ENCODE measurements at places on chromosomes 2 and 18.
A peak's percentile ranks its signal among the peaks of the same experiment; 100 is the strongest.

- no peak for DNase-seq
Observed at GRCh38 chr18:24560511-24560981, 100.1 kb downstream of the HRH4 start.

- no peak for DNase-seq
Observed at GRCh38 chr2:188380280-188380679, 88.6 kb downstream of the GULP1 start.

GRCh38 chr2:178304333-178304732, 110.0 kb downstream of the OSBPL6 start:
- DNase-seq, result no peak

DNA sequence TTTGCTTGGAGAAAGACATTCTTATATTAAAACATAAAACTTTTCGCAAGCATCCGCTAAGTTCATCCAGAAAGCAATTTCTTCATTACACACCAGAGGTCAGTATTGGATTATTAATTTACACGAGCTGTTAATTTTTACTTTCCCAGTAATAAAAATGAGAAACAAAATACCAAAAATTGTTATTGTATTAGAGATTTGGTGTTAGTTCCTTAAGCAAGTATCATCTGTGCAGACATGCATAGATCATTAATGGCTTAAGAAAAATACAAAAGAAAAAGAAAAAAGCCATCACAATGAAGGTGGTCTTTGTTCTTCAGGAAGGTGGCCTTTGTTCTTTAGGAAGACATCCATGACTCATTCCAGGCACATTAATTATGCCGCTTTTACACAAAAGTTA, 53.6 kb upstream of the HNMT start:
- no peak for DNase-seq

DNA sequence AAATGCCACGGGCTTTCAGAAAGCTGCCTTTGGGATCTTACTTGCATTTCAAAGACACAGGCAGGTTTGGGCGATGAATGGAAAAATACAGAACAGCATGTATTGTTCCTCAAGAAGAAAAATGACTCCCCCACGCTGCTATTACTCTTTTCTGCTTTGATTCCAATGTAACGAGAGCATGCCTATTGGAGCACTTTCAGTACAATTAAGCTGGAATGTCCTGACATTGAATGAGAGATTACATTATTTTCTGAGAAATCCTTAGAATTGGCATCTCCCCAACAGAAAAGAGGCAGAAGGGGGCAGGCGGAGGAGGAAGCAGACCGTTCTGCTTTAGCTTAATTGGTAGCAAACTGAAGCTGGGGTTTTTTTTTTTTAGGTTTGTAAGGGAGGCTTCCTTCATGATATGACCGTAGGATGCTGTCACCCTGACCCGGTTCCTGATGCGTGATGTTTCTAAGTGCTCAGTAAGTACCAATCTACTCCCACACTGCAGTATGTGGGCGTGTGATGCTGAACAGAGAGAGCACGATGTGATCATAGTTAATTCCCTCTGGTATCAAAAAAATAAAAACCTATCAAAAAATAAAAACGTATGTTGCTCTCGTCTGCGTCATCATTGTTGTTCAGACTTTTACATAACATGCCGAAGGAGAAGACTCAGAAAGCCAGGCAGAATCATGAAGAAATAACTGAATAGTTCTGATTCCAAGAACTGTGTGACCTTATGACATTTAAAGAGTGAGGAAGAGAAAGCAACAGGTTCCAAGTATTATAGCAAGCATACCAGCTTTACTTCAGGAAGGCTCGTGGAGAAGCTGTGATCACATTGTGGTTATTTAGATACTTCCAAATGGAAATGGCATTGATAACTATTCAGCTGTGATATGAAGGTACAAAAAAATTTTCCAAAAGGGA, 40.5 kb downstream of the LONRF2 start:
- no peak for DNase-seq

DNA sequence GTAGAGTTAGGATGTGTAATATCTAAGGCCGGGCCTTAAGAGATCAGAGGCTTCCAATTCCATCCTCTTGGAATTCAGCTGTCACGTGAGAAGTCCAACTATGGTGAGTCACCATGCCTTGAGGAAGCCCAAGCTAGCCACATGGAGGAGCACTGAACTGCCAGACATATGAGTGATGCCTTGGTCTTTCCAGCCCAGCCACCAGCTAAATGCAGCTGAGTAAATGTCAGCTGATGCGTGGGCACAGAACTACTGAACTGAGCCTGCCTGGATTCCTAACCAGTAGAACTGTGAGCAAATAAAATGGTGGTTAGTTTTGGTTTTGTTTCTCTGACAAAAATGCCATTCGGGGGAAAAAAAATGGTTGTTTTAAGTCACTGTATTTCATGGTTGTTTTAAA, 153.7 kb upstream of the SERTAD2 start:
- DNase-seq, result no peak

- no peak for DNase-seq
Observed at GRCh38 chr2:33238111-33238510, 238.3 kb upstream of the RASGRP3 start.

DNA sequence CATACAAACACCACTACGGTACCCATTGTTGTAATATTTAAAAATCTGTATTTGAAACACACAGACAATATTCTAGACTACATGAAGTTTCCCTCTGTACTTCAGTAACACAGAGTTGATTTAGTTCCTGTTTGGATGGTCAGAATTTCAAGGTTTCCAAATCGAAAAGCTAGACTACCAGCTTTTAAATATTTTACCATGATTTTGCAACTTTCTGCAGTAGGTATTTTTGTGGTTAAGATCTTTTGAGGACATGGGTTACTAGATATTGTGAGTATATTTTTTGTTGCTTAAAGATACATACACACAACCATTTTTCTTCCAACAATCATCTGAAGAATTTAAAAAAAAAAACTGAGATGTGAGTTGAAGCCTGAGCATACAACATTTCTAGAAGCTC, 10.9 kb downstream of the SERPINB5 start:
- no peak for DNase-seq

GRCh38 chr2:162579169-162579568, 235.2 kb downstream of the GCA start:
- no peak for DNase-seq

DNA sequence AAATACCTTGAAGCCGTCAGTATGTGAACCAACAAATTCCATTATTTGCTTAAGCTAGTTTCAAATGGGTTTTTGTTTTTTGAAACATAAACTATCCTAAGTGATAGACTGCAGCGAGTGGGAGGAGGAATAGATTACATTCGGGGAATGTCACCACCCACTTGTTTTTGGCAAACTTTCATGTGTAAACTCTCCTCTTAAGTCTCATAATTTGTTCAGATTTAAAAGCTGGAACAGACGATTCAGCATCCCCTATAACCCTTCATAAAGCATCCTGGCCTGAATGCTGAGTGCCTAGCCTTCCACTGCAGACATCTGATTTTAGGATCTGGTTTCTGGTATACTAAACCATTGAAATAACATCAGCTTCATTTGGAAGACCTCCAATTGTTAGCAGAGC, 51.0 kb downstream of the CPO start:
- no peak for DNase-seq

- no peak for DNase-seq
Observed at GRCh38 chr2:105746177-105747080, 1.7 kb downstream of the NCK2 start.

- no peak for DNase-seq
Observed at GRCh38 chr18:45248240-45248903, 366.9 kb upstream of the SLC14A2 start.

GRCh38 chr18:74587441-74587840, 10.2 kb upstream of the ZNF407 start:
- no peak for DNase-seq

- no peak for DNase-seq
Observed at GRCh38 chr18:31102025-31102684, at the start of gene DSC2. DSC2 (minus strand) TSS chr18:31102421; CDS start chr18:31101971, 450 bp downstream.

DNA sequence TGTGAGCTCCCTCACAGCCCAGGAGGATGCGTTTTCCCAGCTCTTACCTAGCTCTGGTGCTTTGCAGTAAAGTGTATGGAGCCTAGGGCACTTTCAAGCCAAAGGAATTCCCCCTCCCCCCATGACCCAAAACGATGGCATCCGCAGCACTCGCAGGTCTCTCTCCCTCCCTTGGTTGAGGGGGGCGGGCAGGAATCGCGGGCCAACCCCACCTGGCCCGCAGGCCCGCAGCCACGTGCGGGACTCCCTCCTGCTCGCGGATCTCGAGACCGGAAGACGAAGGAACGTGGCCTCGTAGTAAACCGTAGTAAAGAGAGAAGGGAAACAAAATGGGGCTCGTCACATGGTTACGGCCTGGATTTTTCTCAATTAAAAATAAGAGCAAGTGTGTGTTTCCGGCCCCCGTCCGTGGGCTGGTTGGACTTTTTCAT, 8.5 kb downstream of the IRS1 start:
- peak; percentile 67 for DNase-seq

DNA sequence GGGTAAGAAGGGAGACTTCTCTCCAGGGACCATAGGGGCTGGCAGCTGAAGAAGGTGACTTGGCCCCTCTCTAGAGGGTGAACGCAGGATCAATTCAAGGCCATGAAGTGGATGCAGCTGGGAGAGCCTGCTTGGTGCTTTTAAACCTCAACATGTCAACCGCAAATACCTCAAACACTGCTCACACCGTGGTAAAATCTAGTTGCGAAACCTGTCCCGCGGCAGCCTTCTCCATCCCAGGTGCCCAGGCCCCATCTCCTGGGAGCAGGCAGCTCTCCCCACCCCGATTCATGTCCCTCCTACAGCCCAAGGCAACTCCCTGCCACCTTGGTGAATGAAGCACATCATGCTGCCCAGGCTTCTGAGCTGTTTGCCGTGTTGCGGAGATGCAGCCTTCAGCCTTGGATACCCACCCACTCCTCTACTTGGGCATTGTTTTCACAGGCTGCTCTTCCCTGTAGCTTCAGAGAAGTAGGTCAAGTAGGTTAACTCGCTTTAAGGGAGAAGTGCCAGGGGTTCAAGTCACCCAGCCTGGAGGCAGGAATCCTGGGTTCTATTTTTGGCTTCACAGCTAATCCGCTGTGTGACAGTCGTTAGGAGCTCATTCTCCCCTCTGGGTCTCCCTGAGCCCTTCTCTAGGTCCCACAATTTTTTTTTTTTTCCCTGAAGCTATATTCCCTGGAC, 6.2 kb upstream of the EFR3B start:
- no peak for DNase-seq

DNA sequence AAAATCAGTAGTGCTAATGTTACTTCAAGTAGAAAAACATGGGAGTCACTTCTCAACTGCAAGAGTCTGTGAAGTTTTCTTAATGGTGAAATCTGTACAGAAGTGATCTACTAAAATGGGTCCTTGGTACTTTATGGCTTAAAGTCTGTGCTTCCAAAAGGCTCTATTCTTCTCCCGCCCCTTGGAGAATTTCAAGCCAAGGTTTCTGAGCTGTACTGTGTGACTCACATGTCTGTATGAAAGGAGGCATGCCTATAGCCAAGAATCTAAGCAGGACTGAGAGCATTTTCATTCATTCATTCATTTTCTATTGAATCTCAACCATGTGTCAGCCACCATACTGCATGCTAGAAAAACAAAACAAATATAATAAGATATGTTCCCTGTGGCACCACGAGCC, 19.8 kb upstream of the DDX18 start:
- no peak for DNase-seq

- no peak for DNase-seq
Observed at GRCh38 chr18:78658531-78658930, 321.1 kb upstream of the SALL3 start.

DNA sequence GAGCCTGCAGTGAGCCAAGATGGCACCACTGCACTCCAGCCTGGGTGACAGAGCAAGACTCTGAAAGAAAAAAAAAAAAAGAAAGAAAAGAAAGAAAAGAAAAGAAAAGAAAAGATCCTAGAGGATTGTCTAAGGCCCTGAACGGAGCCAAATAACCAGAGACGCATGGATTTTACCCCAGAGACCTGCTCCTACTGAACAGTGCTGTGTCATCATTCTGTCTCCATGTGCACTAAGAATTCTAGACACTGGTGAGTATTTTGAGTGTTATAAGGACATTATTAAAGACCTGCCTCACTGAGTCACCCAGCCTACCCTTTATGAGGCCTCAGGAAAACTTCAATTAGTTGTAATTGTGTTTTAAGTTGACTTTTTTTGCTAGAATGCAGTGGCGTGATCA, 61.9 kb upstream of the RIOK3 start:
- no peak for DNase-seq

- DNase-seq, result no peak
Observed at GRCh38 chr2:124426625-124427024, 401.5 kb downstream of the CNTNAP5 start.

GRCh38 chr2:152826581-152827279, 108.3 kb downstream of the ARL6IP6 start:
- DNase-seq, result no peak

DNA sequence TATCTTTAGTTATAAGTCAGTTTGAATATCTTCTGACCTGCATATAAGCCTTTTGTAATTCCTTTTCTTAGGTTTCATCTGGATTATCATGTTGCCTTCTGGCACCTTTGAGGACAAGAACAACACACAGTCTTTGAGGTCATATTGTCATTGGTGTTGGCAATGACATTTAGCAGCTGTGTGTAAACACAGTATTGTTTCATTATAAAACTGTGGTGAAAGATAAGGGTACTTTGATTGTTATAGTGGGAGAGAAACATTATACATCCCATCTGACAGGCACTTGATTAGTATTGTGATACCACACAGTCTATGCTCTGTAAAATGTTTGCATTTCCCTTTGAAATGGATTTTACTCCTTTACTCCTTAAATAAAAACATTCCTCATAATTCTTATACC, 313.5 kb downstream of the RPRM start:
- no peak for DNase-seq

GRCh38 chr2:41933046-41933420, 114.8 kb upstream of the PKDCC start:
- no peak for DNase-seq

DNA sequence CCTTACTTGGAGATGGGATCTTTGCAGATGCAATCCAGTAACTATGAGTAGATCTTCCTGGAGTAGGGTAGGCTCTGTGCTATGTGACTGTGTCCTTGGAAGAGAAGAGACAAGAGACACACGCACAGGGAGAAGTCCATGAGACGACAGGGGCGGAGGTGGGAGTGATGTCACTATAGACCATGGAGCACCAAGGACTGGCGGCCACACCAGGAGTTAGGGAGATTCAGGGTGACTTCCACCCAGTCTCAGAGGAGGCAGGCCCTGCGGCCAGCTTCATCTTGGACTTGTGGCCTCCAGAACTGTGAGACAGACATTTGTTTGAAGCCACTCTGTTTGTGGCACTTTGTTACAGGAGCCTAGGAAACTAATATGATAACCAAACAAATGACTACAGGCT, 177.8 kb downstream of the INHBB start:
- DNase-seq, result no peak

- no peak for DNase-seq
Observed at GRCh38 chr2:126809340-126809739, 89.3 kb upstream of the TEX51 start.

- no peak for DNase-seq
Observed at GRCh38 chr2:38076152-38076709, 280 bp upstream of the CYP1B1 start.

GRCh38 chr2:153890576-153890975, 18.9 kb downstream of the GALNT13 start:
- DNase-seq, result no peak

GRCh38 chr2:60555066-60555782, 1.8 kb upstream of the BCL11A start:
- no peak for DNase-seq

- DNase-seq, result no peak
Observed at GRCh38 chr2:199484927-199485326, 27.2 kb upstream of the SATB2 start.

- no peak for DNase-seq
Observed at GRCh38 chr2:197500503-197501131, 438 bp downstream of the HSPE1 start.
